ENCODE measurements at places on chromosomes 1 and 21. TPM values are rescaled to one million over a fixed set of nuclear protein-coding genes. Genes with fewer than 3 reads are reported as not detected.

Gene LRRC71
- polyA plus RNA-seq = 8.0 TPM

Gene BSND
- polyA plus RNA-seq = 0.06 TPM

Gene AMPD1
- 0.27 TPM for polyA plus RNA-seq

Gene LPAR3
- polyA plus RNA-seq = 0.76 TPM

Gene KCNE2
- 0.86 TPM for polyA plus RNA-seq

Gene FCRL2
- not detected for polyA plus RNA-seq

Gene OR2T29
- polyA plus RNA-seq = not detected

Gene PRR9
- polyA plus RNA-seq = not detected

Gene ACTRT2
- polyA plus RNA-seq = not detected

Gene TAL1
- 5.8 TPM for polyA plus RNA-seq

Gene TEKT2
- polyA plus RNA-seq = 15.8 TPM

Gene IL6R
- 3.8 TPM for polyA plus RNA-seq

Gene HSF2BP
- 1.3 TPM for polyA plus RNA-seq

Gene SLC30A2
- 0.19 TPM for polyA plus RNA-seq

Gene CCDC27
- polyA plus RNA-seq = 0.11 TPM

Gene PROK1
- 1.0 TPM for polyA plus RNA-seq

Gene CRNN
- not detected for polyA plus RNA-seq

Gene EFNA1
- polyA plus RNA-seq = 17.9 TPM

Gene BGLAP
- polyA plus RNA-seq = 2.3 TPM

Gene EDEM3
- polyA plus RNA-seq = 30.8 TPM

Gene PDZK1
- polyA plus RNA-seq = 2.9 TPM

Gene PPIH
- polyA plus RNA-seq = 45.6 TPM

Gene ELAPOR1
- polyA plus RNA-seq = 9.2 TPM

Gene YRDC
- 17.0 TPM for polyA plus RNA-seq

Gene CD1B
- not detected for polyA plus RNA-seq
